Stimulated activated CD8-positive, alpha-beta memory T cell treated with anti-CD3 and anti-CD28 coated beads, Interleukin-4, amount 100 ng/mL, for 1 hour (primary cell): ENCODE measurements at places on chromosomes 4 and X.

- DNase-seq, result no peak
Observed at GRCh38 chr4:77007358-77008230, 58.0 kb downstream of the SEPTIN11 start.

- no peak for DNase-seq
Observed at GRCh38 chrX:37752936-37753335, 26.9 kb upstream of the CYBB start.

DNA sequence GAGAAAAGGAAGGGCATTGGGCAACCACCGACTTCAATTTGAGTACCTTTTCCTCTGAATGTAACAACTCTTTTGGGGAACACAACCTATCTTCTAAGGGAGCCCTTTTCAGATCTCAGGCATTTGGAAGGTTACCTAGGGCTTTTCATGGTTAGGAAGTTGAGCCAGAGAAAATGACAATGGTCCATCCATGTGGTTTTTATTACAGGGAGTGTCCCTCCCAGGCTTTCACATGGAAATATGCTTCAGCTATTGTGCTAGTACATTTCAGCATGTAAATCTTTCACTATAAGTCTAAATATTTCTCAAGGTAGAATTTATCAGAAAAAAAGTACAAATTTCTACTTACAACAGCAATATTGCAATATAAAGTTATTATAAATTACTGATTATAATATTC, 259.8 kb downstream of the IQCM start:
- no peak for DNase-seq

DNA sequence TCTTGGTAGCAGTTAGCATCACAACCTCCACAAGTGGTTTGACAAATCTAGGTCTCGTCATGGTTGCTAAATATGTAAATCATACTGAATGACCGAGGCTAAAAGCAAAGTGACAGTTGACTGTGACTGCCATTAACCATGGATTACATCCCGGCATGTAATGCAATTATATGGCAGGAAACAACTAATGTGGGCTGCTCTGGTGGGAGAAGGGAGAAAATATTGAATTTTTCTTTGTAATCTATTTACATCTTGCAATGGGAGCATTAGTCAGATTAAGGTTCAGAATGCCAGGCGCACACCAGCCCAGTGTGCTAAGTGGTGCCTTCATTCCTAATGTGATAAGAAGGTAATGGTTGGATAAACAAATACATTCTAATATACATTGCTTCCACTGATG, 35.8 kb downstream of the UNC5C start:
- no peak for DNase-seq

DNA sequence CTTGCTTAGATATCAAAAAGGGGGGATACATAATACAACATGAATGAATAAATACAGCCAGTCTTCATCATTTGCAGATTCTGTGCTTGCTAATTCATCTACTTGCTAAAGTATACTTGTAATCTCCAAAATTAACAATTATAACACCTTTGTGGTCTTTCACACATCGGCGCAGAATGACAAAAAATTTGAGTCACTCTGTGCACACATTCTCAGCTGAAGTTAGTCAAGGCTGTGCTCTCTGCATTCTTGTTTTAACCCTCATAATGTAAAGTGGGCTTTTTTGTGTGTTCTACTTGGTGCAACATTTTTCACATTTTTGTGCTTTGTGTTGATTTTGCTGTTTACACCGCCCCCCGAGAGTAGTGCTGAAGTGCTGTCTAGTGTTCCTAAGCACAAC, 65.8 kb upstream of the GPRIN3 start:
- no peak for DNase-seq

- no peak for DNase-seq
Observed at GRCh38 chrX:48831909-48832291, 3.5 kb downstream of the PCSK1N start.

DNA sequence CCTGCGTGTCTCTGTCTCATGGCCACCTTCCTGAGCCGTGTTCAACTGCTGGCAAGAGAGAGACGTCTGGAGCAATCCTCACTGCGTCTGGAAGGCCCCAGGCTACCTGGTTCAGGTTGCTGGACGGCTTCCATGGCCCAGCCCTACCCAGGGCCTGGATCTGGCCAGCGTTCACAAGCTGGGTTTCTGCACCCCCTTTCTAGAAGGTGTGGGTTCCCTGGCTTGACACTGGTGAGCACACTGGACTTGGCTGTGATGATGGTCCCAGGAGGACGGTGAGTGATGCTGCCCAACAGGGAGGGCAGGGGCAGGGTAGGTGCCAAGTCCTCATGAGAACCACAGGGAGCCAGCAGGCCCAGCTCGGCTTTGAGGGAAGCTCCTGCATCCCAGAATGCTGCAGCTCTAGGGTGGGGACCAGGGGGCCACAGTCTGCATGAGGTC, 63.4 kb downstream of the HTRA3 start:
- DNase-seq, result no peak

DNA sequence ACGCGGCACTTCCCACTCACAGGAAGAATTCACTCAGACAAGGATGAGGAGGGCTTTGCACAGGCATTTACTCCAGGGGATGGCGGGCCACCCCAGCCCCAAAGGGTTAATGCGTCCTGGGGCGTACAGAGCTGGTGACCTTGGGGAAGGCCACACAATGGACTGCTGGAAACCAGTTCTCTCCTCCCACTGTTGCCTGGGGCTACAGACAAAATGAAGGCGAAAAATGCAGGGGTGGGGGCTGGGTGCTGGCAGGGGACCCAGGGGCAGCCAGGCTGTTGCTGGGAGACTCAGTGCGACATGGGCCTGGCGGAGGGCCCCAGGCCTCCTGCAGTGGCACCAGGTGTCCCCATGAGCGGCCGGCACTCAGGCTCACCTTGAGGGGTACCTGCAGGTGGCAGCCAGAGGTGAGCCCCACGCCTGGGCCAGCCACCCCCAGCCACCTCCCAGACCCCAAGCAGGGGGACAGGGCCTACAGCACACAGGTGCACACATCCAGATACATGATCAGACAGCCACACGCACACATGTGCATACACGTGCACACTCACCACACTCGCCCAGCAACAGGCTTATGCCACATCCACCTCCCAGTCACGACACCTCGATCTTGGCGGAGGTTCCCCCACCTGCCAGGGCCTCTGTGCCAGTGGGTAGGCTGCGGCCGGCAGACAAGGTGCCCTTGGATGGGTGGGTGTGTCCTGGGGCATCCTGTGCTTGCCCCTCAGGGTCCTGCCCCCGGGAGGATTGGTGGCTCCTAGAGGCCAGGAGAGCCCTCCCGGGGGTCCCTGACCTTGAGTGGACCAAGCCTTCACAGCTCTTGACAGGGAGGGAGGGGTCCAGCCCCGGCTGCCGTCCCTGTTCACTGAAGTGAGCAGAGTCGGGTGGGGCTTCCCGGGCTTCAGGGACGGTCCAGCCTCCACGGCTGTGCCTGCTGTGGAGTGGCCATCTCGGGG, 13.1 kb downstream of the NAT8L start:
- DNase-seq, result no peak

- DNase-seq, result no peak
Observed at GRCh38 chr4:140756319-140757231, at the start of gene TBC1D9. Gene TBC1D9, minus strand, starts transcription at chr4:140756385. Its CDS starts 340 bp downstream, at chr4:140756045.

GRCh38 chr4:154559494-154560418, 3.1 kb upstream of the FGB start:
- no peak for DNase-seq

DNA sequence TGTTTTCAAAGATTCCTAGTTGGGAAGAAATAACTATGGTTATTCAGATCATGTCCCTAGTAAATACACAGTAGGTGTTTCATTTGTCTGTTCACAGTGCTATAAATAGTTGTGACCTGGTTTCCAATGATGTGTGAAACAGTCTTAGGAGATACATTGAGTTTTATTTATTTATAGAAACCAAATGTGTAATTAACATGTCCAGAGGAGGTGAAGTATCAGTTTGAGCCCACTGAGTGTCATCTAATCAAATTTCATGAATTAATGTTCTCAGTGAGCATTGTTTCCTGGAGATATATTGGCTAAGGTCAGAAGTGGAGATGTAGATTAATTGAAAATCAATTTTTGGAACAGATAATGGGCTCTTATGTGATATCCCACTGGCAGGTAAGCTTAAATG, 996.3 kb downstream of the FSTL5 start:
- no peak for DNase-seq

DNA sequence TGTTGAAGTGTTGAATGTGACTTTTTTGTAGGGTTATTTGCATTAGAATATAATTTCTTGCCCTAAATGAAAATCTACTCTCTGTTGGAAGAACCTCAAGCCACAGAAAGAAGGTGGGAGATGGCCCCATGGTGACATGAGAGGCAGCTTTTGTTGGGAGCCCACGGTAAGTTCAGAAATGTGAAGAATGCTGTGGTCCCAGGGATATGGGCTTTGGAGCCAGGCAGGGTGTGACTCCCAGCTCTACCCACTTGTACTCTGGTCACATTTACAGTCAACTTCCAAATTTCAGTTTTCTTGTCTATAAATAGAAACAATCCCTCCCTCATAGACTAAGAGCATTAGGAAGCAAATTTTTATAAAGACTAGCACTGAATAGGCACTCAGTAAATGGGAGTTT, 177.8 kb downstream of the RAB28 start:
- DNase-seq, result no peak

GRCh38 chr4:140061659-140062289, 92.2 kb downstream of the MAML3 start:
- DNase-seq, result no peak

DNA sequence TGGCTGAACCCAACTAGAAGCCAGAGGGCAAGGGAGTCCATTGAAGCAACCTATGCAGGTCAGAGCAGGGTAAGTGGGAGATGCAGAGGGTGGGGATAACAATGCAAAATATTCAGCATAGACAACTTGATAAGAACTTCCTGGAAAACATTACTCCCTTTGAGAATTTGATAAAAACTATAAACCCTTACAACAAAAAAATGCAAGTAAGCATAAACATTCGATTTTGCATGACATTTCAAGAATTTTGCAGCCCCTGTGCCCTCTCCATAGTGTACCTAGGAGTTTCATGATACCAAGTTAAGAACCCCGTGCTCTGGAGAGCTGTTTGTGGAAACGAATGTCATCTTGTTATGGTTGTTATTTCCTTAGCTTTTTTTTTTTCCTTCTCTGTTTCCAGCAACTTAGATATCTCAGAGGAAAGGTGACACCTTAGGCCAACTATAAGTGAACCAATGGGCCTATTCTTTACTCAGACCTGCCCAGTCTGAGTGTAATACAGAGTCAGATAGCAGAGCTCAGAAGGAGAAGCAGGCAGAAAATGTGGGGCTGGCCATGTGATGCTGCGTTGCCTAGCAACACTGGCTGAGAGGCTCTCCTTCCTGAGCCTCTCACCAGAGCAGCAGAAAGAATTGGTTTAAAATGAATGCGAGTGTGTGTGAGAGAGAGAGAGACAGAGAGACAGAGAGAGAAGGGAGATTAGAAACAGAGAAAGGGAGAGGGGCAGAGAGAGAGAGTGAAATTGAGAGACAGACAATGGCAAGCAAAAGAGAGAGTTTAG, 36.7 kb upstream of the GABRQ start:
- no peak for DNase-seq

GRCh38 chr4:36208893-36209473, 35.3 kb downstream of the ARAP2 start:
- no peak for DNase-seq

- DNase-seq, result no peak
Observed at GRCh38 chr4:11730545-11730944, 301.9 kb upstream of the HS3ST1 start.

DNA sequence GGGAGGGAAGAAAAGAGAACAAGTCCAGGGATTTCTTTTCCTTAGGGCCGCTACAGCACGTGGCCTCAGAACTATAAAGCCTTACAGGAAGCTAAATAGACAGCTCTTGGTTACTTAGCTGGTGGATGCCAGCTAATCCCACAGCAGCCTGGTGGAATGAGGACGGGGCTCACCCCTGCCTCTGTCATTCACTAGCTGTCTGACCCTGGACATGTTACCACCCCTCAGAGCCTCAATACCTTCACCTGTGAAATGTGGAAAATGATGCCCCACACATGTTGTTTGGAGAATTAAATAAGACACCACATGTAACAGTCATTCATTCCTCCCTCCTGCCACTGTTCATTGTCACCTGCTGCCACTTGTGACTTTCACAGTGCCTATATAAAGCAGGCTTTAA, 15.7 kb downstream of the CCKAR start:
- no peak for DNase-seq

DNA sequence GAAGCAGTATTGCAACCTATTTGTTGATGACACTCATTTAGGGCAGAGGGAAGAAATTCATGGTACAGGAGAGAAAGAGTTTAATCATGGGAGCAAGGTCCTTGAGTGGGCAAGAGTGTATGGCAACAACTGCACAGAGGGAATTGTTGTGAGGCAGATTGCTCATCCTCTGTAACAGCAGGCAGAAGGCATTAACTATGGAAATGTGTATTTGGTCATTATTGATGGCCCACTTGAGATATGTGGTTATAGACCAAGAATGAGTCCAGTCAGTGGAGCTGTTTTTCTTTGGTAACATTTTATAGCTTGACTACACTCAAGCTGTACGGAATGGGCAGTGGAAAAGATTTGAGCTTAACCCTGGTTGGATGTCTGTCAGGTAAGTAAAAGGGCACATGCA, 15.9 kb downstream of the PLRG1 start:
- no peak for DNase-seq

GRCh38 chr4:75924309-75924827, 16.4 kb downstream of the NAAA start:
- DNase-seq, result no peak

- DNase-seq, result no peak
Observed at GRCh38 chrX:134601240-134601765, 57.0 kb downstream of the PLAC1 start.

DNA sequence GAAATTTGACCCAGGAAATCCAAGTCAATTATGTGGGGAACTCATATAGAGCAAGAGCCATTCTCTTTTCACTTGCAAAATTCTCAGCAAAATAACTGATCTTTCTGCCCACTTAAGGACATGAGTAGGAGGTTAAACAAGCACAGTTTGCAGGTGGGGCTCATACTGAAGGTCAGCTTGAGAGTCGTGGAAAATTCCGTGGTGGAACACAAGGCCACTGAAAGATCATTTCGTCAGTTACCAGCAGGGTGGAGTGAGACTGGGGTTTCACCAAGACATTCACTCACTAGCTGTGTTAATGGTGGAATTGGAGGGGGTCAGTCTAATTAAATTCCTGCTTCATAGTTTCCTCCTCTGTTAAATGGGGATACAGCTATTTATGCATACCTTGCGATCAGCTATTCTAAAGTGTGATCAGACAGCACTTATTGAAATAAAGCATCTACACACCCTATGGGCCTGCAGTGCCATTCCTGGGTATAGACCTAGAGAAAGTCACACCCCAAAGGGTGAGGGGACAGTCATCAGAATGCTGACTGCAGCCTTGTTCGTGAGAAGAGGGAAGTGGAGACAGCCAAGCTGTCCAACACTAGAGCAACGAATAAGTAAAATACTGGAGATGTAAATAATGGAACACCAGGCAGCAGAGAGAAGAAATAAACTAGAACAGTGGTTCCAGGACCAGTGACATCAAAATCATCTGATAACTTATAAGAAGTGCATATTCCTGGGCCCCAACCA, 42.7 kb upstream of the CLNK start:
- DNase-seq, result no peak

DNA sequence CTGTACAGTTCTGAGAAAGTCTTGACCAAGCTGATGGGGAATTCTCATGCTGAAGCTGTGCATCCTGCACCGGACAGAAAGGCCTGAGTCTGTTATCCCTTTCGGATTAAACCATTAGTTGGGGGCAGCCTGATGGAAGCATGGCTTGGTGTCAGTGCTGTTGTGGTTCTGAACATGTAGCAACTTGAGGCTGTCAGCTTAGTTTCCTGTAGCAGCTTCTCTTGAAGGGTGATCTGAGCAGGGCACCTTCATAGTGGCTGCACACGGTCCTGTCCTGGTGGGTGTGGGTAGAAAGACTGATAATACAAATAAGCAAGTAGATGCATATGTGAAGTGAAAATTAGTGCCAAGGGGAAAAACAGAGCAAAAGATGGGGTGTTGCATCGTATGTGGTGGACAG, 11.7 kb downstream of the KIAA0232 start:
- no peak for DNase-seq
